Jurkat, Clone E6-1 (cell line): ENCODE measurements at places on chromosomes 13 and 19.

- no peak for DNase-seq
Measured at GRCh38 chr19:29247471-29247870, 34.5 kb upstream of the UQCRFS1 start.

GRCh38 chr19:21143854-21144253, 2.0 kb downstream of the ZNF431 start:
- DNase-seq, result no peak

DNA sequence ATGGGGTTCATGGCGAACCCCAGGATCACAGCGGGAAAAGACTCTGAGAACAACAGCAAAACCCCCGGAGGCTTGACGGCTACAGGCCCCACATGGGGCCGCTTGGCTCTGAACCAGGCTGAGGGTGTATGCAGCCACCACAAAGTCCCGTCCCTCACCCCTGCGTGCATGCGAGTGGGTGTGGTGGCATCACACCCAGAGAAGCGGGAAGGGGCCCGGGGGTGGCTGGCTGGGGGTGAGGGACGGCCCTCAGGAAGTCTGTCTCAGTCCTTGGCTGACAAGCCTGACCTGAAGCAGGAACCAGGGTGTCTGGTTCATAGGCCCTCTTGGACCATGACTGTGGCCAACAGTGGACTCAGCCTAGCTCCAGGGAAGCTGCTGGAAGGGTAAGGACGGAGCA, 34.2 kb downstream of the CEBPG start:
- DNase-seq, result no peak

DNA sequence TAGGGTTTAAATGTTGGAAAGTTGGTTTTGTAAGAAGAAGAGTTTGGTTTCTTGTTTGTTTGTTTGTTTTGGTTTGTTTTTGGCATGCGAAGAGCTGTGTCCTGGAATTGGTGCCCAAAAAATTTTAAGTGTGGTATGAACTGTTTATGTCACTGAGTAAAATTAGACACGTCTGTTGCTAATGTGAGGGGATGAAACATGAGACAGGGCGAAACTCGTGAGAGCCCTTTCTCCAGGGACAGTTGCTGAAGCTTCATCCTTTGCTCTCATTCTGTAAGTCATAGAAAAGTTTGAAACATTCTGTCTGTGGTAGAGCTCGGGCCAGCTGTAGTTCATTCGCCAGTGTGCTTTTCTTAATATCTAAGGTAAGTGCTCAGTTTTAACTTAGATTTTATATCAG, at the start of gene SGCG:
TSS of gene SGCG (plus strand) at position 269 of the 400 bp plus-strand sequence. CDS start 22,716 bp downstream, outside the sequence.
- DNase-seq, result no peak

- DNase-seq, result no peak
Measured at GRCh38 chr19:48918801-48919247, 14.7 kb upstream of the DHDH start.

DNA sequence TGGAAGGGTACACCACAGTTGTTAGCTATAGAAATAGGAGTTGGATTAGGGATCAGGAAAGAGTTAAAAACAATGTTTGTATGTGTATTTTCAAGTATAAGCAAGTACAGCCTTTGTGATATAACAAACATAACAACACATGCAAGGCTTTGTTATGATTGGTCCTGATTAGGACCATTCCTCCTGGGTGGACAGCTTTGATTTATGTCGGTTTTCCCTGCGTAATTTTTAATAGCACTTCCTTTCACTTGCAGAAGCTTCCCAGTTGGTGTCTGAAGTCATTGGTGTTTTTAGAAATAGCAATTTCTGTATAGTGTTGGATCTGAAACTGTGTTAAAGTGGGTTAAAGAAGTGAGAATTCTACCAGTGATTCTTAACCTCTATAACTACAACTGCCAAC, 10.0 kb downstream of the FNDC3A start:
- no peak for DNase-seq

DNA sequence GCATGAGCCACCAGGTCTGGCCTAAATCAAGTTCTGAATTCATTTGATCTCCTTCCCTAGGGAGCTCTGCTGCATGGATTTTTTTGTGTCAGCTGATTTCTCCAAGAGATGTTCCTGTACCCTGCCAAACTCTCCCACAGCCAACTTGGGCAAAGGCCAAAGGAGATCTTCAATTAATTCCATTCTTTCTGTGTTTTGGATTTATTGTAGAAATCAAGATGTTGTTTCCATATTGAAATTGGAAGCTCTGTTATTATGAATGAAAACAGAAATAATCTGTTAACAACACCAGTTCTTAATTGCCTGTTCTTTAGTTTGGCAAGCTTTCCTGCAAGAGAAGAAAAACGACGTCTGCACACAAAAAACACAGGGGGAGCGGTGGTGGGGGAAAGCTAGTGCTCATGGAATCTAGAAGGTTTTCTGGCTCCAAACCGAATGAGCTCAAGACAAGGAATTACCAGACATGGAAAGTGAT, 86.5 kb upstream of the ABCC4 start:
- no peak for DNase-seq

DNA sequence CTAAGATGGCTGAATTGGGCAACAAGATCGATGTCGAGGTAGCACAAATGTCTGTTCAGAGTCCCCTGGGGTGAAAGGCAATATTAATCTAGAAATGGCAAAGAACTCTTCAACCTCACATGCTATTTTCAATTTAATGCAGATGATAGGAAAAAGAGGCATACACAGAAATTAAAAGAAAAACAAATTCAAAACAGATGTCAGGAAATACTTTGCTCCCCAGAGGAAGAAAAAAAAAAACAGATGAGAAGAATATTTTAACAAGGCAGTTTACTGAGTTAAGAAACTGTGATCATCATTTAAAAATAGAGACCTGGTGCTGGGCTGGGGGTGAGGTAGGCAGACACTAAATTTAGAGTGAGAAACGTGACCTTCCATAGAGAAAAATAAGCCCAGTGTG, 421.9 kb upstream of the ARGLU1 start:
- DNase-seq, result no peak

- no peak for DNase-seq
Measured at GRCh38 chr13:30241532-30241931, 65.8 kb downstream of the KATNAL1 start.

DNA sequence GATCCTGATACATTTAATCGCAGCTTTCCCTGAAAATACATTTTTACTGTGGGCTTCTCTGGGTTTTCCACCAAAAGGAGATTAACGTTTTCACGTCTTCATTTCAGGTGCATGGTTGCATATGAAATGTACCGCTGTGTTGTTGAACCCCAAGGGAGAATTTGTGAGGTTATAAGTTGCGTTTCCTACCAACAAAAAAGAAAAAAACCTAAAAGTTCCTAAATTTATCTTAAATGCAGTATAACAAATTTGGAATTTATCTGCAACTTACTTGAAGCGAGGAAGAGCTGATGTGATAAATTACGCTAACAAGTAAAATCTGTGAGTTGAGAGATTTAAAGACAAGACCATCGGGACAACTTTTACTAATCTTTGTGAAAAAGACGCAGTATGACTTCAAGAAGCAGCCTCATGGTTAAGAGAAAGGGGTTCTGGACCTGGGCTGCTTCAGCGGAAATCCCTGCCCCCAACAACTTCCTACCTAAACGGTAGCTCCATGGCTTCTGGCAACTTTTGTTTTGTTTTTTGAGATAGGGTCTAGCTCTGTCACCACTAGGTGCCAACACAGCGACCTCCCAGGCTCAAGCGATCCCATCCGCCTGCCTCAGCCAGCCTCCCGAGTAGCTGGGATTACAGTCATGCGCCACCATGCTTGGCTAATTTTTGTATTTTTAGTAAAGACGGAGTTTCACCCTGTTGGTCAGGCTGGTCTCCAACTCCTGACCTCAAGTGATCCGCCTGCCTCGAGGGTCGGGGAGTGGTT, 958 bp upstream of the OBI1 start:
- no peak for DNase-seq
